ENCODE measurements at places on chromosomes 2 and 18.

GRCh38 chr18:59861963-59862819, 37.6 kb upstream of the PMAIP1 start:
- no peak overlapping the region for H3K4me3 ChIP-seq
- no peak for DNase-seq
- H3K27ac ChIP-seq = no peak overlapping the region
- H3K4me1 ChIP-seq = peaks cover 4% of the 10 kb centered on the region
- H3K27me3 ChIP-seq = no peaks in the 10 kb centered on the region

DNA sequence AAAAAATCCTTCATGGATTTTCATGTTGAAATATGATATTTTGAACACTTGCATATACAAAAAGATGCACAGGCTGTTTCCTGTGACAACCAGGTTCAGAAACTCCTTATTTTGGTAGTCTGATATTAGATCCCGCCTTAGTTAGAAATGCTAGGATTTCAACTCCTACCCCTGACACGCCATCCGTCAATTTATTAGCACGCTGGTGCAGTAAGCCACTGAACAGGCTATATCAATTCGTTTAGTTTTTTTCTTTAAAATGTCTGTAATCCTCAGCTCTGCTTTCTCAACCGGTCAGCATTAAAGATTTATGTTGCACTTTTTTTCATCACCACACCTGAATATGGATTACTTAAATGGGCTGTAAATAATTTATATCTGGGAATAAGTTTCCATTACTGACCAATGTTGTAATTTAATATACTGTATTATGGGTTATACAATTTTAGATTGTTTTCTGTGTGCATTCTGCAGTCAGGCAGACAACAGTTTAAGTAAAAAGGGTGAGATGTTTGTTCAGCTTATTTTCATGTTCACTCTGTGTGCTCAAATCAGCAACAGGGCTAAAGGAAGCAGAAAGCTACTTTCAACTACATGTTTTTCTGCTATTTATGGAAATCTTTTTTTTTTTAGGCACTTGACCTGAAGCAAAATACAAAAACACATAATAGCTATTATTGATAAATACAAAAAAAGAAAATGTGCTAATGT, 227.7 kb downstream of the ARHGAP15 start:
- H3K36me3 ChIP-seq = no peaks in the 10 kb centered on the region
- no peak overlapping the region for H3K4me3 ChIP-seq
- no peaks in the 10 kb centered on the region for H3K4me1 ChIP-seq
- no peaks in the 10 kb centered on the region for H3K27me3 ChIP-seq
- DNase-seq = no peak

DNA sequence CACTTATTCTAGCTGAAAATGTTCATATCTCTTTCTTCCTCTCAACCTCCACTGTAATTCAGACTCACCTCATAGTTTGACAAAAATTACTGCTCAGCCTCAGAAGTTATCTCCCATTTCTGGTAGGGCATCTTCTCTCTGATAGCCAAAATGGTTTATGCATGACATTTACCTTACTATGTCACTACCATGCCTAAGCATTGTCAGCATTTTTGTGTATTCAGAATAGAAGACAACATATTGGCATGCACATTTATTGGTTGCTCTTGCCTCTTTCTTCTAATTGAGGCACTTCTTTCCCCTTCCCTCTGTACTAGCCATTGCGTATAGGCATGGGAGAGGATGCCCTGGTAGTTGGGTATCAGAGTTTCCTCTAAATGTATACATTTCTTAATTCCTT, 406.1 kb upstream of the DCC start:
- H3K4me1 ChIP-seq = no peaks in the 10 kb centered on the region
- H3K27me3 ChIP-seq = no peaks in the 10 kb centered on the region
- H3K27ac ChIP-seq = no peak overlapping the region
- DNase-seq = no peak
- no peak overlapping the region for H3K4me3 ChIP-seq
- no peaks in the 10 kb centered on the region for H3K36me3 ChIP-seq

DNA sequence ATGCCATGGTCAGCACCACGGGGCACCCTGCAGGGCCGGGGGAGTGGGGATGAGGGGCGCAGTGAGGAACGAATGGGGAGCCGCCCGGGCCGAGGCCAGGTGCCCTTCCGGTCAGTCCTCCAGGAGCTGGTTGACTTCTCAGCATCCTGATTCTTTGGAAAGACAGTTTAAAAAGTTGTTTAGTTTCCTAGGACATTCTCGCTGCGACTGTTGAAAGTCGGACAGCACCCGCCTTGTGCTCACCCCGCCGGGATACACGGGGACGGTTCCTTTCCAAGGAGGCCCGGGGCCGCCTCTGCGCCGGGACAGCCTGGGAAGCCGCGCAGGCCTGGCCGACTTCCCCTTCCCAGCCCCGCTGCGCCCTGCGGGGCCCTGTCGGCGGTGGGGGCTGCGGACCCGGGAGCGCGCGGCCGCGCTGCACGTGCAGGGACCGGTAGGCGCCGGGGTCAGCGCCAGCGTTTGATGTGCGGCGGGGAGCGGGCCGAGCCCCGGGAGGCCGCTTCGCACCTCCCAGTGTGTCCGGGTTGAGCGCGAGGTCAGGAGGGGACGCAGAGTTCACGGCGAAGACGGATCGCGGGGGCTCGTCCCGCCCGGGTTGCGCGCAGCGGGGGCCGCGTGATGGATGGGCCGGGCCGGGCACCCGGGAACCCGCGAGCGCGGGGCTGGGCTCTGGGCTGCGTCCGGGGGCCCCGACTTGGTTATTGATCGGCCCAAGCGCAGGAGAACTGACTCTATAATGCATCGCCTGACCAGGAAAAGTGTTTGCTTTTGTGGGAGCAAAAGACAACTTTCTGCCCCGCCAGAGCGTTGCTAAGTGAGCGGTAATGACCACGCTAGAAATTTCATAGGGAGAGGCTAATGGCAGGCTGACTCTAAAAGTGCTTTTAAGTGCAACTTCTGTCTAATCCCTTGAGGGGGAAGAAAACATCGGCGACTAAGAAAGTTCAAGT, 28.0 kb upstream of the SMIM21 start:
- DNase-seq = peak; percentile 43
- no peaks in the 10 kb centered on the region for H3K36me3 ChIP-seq
- H3K4me1 ChIP-seq = peaks cover 16% of the 10 kb centered on the region
- H3K27ac ChIP-seq = no peak overlapping the region

DNA sequence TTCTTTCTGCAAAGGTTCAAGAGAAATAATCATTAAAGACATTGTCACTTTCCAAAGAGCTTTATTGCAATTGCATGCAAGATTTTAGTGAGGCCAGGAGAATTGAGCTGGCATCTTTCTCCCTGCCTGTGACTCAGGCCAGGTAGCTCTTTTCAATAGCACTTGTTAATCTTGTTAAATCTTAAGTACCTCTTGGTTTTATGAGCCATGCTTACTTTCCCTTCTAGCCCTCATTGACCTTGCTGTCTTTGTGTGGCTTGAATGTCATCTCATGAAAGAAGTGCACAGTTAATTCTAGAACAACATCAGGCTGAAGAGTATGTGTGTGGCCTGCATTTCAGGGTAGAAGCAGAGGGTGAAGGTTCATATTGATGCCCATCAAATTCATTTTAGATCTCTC, 14.8 kb upstream of the LGALSL start:
- no peak overlapping the region for H3K27ac ChIP-seq
- no peak overlapping the region for H3K4me3 ChIP-seq
- no peak for DNase-seq
- no peaks in the 10 kb centered on the region for H3K27me3 ChIP-seq
- no peaks in the 10 kb centered on the region for H3K36me3 ChIP-seq
